ENCODE measurements at places on chromosomes 12 and 14.

- no peak for DNase-seq
Observed at GRCh38 chr14:102560458-102561261, 31.8 kb upstream of the RCOR1 start.

DNA sequence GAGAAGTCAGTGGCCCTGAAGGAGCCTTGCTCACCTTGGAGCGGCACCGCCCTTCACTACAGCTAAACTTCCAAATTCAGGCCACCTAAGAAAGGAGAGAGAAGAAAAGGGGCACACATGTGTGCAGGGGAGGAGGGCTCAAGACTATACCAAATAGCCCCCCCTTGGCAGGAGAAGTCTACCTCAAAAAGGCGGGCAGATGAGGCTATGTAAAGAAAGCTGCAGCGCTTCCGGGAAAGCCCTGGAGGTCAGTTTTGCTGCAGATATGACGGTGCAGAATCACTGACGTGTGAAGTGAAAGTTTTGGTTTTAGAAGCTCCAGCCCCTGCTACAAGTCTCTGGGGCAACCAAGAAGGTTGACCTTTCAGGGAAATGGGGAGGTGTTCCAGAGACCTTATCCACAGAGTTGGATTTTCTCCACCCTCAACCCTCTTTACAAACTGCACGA is 48.2 kb upstream of the PNMA1 start:
- peak; percentile 85 for DNase-seq

GRCh38 chr12:68630598-68630997 is 19.9 kb downstream of the RAP1B start:
- DNase-seq = no peak

DNA sequence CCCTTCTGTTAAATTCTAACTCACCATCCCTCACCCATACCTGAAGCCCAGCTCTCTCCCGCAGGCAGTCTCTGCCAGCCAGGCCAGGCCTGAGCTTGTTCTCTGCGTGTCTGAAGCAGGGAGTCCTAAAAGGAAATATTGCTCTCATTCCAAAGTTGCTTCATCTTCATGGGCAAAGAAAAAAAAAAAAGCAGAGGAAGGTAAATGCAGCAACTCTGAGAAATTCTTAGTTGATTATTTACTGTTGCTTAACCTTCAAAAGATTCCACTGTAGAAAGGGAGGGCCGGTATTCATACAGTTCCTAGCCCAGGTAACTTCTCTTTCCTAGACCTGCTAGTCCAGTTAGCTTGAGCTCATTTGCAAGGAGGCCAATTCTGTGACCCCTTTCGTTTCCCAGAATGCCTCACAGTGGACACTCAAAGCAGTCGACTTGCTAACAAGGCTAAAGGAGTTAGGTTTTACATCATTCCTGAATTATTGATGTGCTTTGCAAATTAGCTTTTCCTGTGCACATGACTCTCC is 193.5 kb upstream of the EEA1 start:
- DNase-seq = no peak

- DNase-seq = no peak
Observed at GRCh38 chr14:55188686-55189295, 2.6 kb downstream of the DLGAP5 start.

DNA sequence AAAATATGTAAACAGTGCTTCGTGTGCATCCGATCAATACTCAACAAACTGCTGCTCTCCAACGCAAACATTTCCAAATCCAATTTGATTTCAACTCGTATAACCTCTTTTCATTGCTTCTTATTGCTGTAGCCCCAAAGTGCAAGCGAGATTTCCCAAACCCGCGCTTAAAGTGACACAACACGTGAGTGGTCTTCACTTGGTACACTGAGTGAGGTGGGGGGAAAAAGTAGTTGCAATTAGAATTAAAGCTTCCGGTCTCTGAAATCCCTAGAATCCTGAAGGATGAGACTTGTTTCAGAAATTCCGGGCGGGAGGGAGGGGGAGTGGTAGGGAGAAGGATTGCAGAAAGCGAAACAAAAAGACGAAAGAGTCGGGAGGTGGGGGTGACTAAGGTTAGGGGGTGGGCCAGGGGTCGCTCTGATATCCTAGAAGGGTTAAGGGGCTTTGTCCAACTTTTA is 387.5 kb downstream of the BCAT1 start:
- DNase-seq = peak; percentile 29

- no peak for DNase-seq
Observed at GRCh38 chr14:70097576-70098249, 91.0 kb downstream of the SLC8A3 start.

DNA sequence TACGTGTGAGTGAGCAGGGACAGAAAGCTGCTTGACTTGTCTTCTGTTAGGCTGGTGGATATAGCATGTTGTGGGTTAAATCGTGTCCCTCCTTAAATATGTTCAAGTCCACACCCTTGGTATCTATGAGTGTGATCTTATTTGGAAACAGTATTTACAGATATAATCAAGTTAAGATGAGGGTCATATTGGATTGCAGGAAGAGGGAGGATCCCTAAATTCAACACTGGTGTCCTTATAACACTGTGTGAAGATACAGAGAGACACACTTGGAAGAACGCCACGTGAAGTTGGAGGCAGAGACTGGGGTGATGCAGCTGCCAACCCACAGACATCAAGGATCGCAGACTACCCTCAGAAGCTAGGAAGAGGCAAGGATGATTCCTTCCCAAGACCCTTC is 275.2 kb upstream of the SSTR1 start:
- DNase-seq = no peak

Measured in OCI-M1 (cell line).